ENCODE measurements at places on chromosomes 1 and 21. TPM values are rescaled to one million over a fixed set of nuclear protein-coding genes. Genes with fewer than 3 reads are reported as not detected.

GRCh38 chr1:115839029-115839678 is 1.8 kb downstream of the NHLH2 start:
- peak; percentile 32 for DNase-seq

- no peak for DNase-seq
These were observed 442.4 kb downstream of the CAMTA1 start for GRCh38 chr1:7227654-7228053.

- DNase-seq, result no peak
These were observed 246.9 kb upstream of the IRF2BP2 start for GRCh38 chr1:234856845-234857245.

DNA sequence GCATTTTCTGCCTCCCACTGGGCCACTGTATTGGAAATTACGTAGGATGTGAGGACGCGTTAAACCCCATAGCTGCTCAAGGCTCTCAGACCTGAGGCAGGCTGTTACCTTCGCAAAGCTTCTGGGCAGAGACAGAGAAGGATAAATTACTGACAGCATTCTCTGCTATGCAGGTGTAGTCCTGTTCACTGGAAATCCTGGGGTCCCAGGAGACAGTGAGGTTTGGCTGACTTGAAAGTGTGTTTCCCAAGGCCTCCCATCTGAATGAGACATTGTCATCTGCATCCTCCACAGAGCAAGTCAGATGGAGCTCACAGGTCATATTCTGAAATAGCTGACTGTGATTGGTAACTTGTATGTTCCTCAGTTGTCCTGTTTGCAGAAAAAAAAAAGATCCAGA is 32.0 kb downstream of the SLAMF6 start:
- no peak for DNase-seq

DNA sequence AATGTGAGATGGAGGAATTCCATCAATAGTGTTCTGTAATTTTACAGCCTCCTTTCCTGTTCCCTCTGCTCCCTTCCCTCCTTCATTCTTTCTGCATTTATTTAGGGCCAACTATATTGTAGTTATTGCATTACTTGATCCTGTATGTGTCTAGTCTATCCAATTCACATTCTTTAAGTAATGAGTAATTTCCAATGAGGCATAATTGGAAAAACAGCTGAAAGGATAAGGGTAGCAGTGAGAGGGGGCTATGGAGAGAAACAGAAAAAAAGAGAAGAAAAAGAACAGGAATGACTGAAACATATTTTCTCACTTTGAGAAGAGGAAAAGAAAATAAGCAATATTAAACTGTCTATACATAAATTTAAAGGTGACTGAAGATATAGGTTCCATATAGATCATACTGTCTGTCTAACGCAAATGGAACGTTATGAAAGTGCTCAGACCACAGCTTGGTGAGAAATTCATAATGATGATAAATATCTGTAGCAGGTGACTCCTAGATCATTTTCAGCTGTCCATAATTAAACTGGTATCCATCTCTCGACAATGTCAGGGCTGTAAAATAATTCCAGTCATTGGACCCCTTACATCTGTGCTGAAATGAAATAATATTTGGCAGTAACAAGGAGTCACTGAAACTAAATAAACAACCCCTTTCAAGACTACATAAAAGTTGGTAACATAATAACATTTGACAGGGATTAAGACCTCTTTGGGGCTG is 61.8 kb downstream of the SPAG17 start:
- no peak for DNase-seq

GRCh38 chr1:37691497-37692077 is 729 bp upstream of the CDCA8 start:
- DNase-seq, result peak; percentile 42

DNA sequence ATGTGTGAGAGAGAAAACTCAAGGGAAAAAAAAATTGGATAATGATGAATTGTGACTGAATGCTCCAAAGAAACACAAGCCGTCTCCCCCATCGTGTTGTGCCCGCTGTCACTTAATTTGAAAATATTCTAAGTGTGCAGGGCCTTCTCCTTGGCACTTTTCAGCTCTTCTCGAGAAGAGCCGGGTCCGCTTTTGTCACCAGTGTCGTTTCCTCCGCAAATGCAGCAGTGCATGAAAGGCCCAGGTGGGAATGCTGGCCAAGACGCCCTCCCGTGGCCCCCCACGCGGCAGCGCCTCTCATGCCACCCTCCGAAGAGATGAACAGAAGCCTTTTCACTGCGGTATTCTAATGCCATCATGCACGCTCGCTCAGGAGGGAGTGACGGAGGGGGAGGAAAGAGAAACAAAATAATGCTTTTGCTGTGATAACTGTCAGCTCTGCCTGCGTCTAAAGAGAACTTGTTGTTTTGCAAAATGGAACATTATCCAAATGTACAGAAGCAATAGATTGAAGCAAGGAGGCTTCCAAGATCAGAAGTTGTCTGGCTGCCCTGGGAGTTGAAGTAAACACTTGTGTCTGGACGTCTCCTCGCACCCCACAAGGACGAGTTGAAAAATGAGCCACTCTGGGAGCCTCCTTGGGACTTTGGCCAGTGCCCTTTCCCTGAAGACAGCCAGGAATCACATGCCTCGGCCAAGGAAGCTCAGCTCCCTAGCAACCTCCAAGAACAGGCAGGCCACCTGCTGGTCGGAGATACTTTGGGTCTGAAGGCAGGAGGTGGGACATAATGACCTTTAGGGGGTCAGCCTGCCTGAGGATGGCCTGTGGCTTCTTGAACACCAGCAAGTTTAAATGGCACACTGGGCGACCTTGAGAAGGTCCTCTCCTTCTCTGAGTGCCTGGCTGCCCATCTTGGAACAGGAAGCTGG is 166.1 kb upstream of the ZC3H12A start:
- DNase-seq, result no peak

- DNase-seq, result no peak
These were observed 2.3 kb downstream of the OBSCN start for GRCh38 chr1:228210076-228210651.

Gene TNNT2
- total RNA-seq, result 6,867 TPM

Gene MYBPH
- total RNA-seq, result not detected
